ENCODE measurements at places on chromosomes 7 and 10.

DNA sequence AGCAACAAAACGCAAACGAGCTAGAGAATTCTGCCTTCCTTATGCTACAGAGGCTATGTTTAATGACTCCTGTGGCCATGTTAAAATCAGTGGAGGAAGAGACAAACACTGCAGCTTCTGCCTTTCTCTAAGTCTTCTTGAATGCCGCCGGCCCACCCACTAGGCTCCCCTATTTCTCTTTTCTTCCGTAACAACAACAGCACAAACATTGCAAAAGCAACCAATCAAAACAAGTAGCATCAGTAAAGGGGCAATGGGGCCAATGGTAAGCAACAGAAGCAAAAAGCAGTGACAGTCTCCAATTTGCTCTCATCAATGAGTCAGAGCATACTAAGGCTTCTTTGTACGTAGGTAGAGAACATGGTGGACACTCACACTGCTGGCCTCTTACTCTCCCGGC lies 26.8 kb downstream of the DNAJC1 start:
- no peak for DNase-seq

DNA sequence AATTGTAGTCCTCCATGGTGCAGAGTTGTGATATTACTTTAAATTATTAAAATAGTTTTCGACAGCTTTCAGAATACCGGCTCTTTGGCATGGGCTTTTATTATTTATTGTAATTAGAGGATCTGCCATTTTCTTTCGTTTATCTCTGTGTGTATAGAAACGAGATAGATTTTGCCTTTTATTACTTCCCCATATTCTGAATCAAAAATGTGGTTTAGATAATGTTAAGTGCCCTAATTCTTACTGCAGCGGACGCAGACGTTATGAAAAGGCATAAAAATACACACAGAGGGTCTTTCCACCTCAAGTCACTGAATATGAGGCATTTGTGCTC lies 1.9 kb upstream of the ARID5B start:
- no peak for DNase-seq

DNA sequence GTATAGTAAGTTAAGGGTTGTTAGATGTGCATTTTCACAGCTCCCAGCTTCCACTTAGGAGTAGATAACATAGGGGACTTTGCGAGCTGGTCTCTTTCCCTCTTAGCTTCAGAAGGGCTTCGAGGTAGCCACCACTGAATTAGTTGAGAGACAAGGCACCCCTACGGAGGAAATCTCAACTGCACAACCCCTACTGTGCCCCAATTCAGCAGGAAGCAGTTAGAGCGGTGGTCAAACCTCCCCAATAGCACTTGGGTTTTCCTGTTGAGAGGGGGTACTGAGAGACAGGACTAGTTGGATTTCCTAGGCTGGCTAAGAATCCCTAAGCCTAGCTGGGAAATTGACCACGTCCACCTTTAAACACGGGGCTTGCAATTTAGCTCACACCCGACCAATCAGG lies 1.1 kb upstream of the HERPUD2 start:
- DNase-seq: no peak

- no peak for DNase-seq
Measured at GRCh38 chr7:142439739-142440138, 181.9 kb upstream of the PRSS58 start.

DNA sequence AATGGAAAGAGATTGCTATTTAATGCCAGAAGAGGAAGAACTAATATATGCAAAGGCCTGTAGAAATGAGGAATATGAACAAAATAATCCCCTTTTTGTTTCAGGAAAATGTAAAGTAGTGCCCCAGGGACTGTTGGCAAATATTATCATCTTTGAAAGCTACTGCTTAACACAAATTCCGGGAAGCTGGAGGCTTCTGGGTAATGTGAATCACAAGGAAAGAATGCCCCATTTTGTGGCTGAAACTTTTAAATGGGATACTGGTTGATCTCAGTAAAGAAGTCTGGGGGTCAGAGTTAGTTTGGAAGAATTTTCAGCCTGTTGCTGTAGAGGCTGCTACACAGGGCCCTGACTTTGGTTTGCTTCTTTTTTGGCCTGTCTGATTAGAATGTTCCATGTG lies 141.0 kb downstream of the PTEN start:
- no peak for DNase-seq

Data from left renal pelvis (tissue), 4 donors.